GM12891 (cell line): ENCODE measurements at places on chromosomes 7 and 10.

GRCh38 chr10:23399701-23400144, 39.2 kb upstream of the OTUD1 start:
- DNase-seq: no peak

DNA sequence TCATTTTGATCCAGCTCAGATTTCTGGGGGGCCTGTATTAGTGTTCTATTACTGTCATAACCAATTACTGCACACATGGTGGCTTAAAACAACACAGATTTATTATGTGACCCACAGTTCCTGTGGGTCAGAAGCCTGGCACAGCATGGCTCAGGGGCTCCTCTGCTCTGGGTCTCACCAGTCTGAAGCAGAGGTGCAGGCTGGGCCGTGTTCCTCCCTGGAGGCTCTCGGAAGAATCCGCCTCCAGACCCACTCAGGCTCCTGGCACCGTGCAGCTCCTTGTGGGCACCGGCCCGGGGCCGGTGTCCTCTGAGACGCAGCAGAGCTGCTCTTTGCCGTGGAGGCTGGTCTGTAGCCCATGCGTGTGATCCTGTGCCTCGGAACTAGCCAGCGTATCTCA, 61.5 kb downstream of the RAMP3 start:
- no peak for DNase-seq

- DNase-seq: no peak
These were observed 156.5 kb upstream of the AGR3 start for GRCh38 chr7:17038160-17038782.

GRCh38 chr7:8161364-8161828, 100.6 kb downstream of the ICA1 start:
- no peak for DNase-seq

DNA sequence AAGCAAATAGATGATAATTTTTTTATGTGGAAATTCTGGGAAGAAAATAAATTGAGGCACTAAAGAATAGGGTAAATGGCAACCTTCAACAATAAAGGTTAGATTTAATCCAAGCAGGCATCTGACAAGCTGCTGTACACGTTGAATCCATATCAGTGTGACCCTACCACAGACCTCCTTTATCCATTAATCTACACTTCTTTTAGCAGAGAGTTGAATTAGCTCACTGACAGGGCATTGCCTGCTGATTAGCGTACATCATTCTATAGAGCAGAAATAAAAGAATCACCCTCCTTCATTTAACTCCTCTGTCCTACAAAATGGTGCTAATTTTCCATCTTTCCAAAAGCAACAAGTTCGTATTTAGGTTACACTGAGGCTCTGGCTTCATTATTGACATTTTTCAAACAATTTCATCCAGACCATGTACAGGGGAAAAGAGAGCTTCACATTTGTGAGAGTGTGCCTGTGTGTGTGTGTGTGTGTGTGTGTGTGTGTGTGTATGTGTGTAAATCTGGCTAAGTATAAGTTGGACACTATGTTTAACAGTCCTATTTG, 356.0 kb downstream of the TFEC start:
- DNase-seq: no peak

DNA sequence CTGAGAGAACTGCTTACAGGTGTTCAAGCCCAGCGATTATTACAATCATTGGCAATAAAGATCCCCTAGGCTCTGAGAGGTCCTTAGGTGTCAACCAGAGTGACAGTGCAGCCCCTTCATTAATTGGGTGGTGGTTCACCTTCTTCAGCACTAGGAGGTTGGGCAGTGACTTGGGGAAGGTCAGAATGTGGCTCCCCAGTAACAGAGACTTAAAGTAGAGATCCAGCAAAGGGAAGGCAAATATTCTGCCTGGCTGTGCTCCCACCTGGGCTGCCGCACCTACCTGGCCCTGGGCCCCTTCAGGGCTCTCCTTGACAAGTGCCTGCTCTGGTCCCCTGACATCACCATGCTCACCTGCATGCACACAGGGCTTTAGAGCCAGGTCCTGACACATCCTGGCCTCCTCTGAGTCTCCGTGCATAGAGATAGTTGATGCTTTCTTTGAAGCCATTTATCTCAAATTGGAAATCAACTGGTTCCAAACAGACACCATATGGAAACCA, 1.9 kb downstream of the CLRN3 start:
- DNase-seq: no peak

GRCh38 chr10:86644152-86644793, 10.1 kb upstream of the OPN4 start:
- DNase-seq: no peak

DNA sequence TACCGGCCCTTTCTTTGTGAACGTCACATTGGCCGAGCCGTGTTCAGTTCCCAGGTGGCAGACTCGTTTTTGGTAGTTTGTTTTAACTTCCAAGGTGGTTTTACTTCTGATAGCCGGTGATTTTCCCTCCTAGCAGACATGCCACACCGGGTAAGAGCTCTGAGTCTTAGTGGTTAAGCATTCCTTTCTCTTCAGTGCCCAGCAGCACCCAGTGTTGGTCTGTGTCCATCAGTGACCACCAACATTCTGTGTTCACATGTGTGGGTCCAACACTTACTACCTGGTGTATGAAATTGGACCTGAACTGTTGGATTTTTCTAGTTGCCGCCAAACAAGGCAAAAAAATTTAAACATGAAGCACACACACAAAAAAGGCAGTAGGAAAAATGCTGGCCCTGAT, 9.9 kb upstream of the CSGALNACT2 start:
- DNase-seq: no peak

DNA sequence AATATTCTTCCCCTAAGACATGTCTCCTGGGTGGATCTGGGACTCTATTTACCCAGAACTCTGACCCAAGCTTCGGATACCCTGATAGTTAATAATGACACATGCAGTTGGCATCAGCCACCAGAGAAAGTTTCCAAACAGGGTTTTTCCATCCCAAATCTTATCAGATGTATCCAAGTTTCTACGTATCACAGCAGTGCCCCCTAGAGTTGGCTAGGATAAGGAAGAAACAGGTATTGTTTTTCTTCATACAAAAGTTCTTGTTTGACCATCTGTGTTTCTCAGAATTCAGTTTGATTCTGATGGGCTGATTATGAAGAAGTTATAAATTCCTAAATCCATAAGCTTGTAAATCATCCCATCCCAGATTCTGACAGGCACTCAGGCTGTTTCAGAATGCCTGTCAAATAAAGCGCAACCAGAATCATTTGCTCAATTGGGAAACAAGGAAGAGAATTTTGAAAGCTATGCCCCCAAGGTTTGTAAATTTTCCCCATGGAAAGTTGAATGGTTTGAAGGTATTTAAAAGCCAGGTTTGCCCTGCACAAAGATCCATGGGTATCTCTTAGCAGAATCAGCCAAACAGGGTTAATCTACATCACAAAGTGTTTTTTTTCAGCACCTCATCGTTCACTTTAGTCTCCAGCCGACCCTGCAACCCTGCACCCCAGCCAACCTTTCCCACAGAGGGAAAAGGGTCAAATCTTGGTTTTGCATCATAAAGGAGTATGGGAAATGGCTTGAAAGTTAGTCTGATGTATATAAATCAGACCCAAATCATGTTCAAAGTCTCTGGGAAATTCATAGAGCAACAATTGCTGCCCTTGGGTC, 47.4 kb downstream of the NRAP start:
- no peak for DNase-seq

- no peak for DNase-seq
These were observed 93.1 kb downstream of the FZD1 start for GRCh38 chr7:91357379-91357778.

DNA sequence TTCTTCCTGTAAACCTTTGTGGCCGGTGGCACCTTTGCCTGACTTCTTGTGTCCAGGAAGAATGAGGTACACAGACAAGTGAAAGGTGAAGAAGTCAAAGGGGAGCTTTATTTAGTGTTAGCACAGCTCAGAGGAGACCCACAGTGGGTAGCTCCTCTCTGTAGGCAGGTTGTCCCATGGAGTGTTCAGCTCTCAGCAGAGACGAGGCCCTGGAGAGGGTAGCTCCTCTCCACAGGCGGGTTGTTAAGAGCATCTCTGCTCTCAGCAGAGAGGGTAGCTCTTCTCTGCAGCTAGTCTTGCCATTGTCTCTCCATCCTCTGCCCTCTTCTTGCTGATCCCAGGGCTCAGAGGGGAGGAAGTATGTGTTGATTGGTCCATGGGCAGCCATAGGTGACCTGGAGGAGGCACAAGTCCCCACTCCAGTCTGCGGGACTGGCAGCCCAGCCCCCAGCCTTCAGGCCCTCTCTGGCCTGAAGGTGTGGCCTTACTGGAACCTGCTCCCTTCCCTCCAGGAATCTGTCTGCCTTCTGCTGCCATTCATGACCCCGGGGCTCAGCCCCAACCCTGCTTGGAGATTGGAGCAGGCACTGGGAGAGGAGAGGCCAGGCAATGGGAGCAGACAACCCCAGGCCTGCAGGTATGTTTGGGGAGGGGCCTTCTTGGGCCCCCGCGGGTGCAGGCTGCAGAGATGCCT, 24.5 kb downstream of the HHEX start:
- DNase-seq: no peak

GRCh38 chr10:93678386-93678785, 24.0 kb downstream of the FRA10AC1 start:
- DNase-seq: no peak

DNA sequence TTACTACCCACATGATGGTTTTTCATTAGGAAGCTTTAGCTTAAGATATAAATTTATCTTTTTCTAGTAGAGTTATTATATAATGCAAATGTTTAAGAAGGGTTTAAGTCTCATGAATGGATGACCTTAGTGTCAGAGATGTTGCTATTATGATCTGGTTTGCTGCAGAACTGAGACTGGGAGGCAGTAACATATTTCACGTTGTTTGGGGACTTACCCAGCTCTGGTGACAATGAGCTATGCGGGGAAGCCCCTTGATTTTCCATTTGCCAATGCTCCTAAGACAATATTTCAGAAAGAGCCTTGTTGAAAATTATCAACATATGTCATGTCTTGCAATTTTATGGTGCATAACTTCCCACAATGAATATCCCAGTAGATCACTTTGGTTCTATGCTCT, 754.6 kb downstream of the REEP3 start:
- DNase-seq: no peak

- no peak for DNase-seq
These were observed 16.7 kb downstream of the PPP1R3C start for GRCh38 chr10:91616137-91616536.

DNA sequence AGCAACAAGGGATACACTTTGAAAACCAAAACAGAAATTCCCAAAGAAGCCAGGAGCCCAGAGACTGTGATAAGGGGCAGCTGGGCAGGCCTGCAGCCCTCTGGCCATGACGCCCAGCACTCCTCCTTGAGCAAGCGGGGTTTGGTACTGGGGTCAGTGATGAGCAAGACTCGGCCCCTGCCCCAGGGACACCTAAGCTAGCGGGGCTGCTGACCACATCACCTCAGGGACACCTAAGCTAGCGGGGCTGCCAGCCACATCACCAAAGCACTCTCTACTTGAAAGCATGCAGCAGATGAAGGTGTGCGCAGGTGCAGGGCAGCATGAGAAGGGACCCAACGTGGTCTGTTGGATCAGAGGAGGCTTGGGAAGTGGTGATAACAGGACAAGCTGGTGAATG, 108.0 kb upstream of the PPP2R2D start:
- DNase-seq: no peak

- DNase-seq: no peak
These were observed 169.3 kb downstream of the AMPH start for GRCh38 chr7:38461887-38462286.
